ENCODE measurements at places on chromosomes 6 and 20.
A peak's percentile ranks its signal among the peaks of the same experiment; 100 is the strongest.

DNA sequence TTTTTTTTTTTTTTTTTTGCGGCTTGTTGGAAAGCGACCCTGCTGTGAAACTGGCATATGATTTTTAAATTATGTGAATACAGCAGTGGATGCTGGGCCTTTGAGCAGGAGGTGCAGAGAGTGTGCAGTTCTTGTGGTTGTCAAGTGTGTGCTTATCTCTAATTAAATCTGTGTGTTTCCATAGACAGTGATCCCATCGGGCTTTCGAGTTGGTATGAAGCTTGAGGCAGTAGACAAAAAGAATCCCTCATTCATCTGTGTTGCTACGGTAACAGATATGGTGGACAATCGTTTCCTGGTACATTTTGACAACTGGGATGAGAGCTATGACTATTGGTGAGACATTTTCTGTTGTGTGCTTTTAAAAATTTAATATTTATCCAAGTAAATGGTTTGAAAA is 52.4 kb downstream of the L3MBTL3 start:
- no peak for DNase-seq

DNA sequence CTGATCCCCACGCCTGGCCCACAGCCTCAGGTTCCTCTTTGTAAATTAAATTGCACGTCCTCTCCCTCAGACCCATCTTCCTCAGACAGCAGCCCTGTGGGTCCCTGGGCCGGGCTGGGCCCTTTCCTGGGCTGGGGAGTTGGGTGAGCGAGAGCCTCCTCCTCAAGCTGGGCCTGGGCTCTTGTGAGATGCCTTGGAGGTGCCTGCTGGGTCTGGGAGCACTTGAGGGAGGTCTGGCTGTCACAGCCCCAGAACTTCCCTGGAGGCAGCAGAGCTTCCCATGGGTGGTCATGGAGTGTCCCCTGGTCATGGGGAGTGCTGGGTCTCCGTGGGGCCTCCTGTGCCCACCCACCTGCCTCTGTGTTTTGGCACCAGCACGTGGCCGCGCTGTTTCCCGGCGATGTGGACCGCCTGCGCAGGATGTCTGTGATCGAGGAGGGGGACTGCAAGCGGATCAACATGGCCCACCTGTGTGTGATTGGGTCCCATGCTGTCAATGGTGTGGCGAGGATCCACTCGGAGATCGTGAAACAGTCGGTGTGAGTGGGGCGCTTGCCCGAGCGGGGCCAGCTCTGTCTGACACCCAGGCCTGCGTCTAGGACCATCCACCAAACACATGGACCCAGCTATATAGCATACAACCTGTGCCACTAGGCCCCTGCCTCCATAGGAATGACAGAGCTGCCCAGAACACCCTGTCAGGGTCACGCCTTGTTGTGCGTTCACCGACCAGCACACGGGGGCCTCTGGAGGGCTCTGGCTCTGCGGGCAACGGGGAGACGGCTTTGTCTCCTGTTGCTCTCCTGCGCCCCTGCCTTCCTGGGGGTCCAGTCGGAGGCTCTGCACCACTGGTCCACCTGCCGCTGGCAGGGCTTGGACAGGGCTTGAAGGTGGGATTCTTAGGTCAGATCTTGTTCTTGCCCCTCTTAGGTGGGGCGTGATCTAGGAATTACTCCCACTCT is 33.0 kb downstream of the PYGB start:
- no peak for DNase-seq

- no peak for DNase-seq
Observed at GRCh38 chr6:109322825-109323224, 59.4 kb downstream of the CD164 start.

- peak; percentile 63 for DNase-seq
Observed at GRCh38 chr6:159760602-159761057, 1.2 kb upstream of the ACAT2 start.

DNA sequence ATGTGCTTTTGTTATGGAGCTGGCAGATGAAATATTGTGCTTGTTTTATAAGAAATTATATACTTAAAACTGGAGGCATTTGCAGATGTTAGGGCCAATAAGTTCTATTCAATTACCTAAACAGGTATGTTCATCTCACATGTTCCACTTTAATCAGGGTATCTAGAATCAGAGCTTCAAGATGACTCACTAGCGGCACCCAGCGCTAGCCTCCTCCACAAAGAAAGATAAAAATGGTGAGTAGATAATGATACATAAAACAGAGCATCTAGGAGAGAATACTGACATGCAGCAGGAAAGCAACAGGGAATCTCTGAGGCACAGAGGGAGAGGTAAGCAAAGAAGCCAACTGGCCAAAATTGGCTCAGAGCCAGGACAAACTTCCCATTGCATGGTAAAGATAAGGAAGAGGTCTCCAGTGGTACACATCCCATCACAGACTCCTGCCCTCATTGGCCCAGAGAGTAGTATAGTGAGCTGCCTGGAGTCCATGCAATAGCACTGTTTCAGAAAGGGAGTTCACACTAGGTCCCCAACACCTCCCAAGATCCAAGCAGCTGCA is 200.7 kb upstream of the SPTLC3 start:
- DNase-seq, result no peak

- peak; percentile 90 for DNase-seq
Observed at GRCh38 chr6:26195376-26195923, 108.2 kb downstream of the HFE start.

- DNase-seq, result no peak
Observed at GRCh38 chr6:5247201-5247600, 13.5 kb downstream of the LYRM4 start.

DNA sequence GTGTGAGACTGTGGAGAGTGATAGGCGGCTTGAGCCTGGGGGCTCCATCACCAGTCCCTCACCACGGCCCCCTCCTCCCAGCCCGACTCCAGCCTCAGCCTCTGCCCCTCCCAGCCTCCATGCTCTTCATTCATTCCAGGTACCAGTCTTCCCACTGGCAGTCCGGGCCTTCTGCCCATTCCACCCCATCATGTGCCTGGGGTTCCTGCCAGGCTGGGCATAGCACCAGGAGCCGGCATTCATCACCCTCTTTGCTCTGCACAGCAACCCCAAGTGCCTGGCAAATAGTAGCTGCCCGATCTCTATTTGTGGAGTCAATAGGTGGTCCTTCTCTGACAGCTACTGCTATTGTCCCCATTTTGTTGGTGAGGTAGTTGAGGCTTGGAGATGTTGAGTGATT is 39.6 kb upstream of the GTSF1L start:
- DNase-seq, result no peak

GRCh38 chr6:27883136-27883535 is 29.1 kb downstream of the OR2B2 start:
- DNase-seq, result no peak

DNA sequence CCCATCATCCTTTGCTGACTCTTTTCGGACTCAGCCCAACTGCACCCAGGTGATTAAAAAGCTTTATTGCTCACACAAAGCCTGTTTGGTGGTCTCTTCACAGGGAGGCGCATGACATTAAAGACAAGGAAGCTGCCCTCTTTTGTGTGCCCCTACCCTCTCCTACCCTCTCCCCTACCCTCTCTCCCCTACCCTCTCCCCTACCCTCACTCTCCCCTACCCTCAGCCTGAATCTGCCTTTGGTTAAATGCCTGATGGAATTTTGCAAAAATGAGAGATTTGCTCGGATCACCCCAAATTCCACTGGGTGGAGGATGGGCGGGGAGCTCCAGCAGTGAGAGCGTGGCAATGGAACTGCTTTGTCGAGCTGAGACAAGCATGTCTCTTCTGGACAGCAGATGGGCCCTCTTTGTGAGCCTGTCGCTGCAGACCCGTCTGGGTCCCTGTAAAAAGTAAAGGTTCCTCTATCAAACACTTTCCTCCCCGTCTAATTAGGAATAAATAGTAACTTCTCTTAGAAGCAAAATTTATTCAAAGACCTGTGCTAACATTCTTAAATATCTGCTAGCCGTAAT is 76.4 kb upstream of the MLN start:
- DNase-seq, result no peak

DNA sequence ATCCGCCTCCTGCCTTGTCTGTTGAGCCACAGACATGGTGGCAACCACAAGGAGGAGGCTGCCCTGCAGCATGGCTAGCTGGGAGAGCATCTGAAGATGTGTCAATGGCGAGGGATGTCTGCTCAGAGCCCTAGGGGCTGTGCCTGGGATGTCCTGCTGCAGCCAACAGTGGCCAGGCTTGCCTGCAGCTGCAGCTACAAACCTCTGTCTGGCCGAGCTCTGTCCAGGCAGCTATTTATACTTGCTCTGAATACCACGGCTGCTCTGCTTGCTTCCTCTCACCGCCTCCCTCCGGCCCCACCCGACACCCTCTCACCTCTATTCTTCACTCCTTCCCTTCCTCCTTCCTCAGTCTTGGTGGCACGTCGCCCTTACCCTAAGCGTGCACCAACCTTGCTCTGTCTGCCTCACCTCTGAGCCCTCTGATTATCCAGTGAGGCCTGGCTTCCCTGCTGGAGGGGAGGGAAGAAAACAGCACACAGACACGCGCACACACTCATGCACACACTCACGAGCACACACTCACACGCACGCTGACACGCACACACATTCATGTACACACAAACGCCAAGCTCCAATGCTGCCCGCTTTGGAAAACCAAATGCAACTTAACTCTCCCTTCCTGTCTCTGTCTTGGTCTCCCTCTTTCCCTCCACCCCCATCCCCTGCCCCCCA is at the start of gene ANGPT4:
Gene ANGPT4 (minus strand): TSS at position 210 of the 675 bp plus-strand sequence. CDS start 120 bp downstream, at position 90.
- peak; percentile 5 for DNase-seq

DNA sequence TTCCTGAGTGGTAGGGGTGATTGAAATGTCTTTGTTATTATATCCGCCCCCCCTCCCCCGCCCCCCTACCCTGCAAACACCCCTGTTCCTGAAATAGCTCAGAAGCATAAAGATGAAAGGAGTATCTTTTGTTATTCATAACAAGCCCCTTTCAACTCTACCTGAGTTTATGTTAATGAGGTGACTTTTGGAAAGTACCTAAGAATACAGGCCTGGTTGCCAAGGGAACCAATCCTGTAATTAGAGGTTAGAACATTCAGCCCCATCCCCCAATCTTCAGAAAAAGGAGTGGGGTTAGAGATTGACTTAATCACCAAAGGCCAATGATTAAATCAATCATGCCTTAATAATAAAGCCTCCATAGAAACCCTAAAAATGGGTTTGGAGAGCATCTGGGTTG is 979.2 kb upstream of the GJE1 start:
- no peak for DNase-seq

GRCh38 chr6:160795721-160796120 is 93.7 kb downstream of the PLG start:
- no peak for DNase-seq

GRCh38 chr20:20521736-20522135 is 153.8 kb downstream of the INSM1 start:
- no peak for DNase-seq

DNA sequence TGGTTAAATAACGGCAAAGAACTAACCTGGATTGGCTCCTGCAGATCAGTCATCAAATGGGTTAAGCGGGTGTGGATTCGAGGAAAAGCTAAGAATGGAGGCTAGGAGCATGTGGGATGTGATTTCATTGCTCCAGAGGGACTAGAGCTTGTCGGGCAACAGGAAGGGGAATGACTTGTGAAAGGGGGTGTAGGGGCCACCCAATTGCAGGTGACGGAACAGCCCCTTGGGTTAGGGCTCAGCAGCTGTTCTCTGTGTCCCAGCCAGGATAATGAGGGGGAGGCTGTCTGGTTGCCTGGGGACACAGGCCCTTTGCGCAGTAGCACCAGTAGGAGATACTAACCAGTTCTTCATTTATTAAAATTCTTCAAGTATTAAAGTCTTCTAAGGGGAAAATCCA is 25.0 kb upstream of the MRPS18A start:
- DNase-seq, result no peak

DNA sequence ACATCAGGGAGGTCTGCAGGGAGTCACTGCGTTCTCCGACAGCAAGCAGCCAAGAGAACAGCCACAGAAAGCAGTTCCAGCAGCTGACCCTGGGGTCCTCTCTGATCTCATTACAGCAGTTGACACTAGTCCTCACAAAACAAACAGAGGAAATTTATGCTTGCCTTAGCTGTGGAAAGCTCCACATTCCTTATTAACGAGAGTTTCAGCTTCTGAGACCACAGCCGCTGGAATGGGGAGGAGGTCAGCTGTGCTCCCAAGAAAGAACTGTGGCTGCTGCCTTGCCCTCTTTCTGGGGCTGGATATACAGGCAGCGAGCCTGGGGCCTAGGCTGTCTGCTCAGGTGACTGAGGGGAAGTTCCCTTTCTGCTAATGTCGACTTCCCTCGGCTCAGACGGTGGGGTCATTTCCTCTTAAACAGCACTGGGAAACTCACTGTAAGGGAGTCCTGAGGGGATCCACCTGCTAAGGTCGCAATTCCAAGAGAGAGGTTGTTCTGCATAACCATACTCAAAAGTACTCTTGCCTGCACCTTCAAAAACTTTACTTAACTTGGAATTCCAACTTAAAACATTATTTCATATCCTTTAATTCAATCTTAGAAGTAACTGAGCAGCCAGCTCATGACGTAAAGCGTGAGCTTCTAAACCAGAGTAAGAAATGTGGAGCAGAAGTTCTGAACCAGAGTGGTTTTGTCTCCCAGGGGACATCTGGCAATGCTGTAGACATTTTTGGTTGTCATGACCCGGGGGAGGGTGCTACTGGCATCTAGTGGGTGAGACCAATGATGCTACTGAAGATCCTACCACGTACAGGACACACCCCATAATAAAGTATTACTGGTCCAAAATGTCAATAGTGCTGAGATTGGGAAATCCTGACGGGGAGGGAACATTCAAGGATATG is 80.3 kb downstream of the BACH2 start:
- peak; percentile 7 for DNase-seq

GRCh38 chr6:100177956-100178355 is 183.9 kb upstream of the MCHR2 start:
- peak; percentile 34 for DNase-seq

DNA sequence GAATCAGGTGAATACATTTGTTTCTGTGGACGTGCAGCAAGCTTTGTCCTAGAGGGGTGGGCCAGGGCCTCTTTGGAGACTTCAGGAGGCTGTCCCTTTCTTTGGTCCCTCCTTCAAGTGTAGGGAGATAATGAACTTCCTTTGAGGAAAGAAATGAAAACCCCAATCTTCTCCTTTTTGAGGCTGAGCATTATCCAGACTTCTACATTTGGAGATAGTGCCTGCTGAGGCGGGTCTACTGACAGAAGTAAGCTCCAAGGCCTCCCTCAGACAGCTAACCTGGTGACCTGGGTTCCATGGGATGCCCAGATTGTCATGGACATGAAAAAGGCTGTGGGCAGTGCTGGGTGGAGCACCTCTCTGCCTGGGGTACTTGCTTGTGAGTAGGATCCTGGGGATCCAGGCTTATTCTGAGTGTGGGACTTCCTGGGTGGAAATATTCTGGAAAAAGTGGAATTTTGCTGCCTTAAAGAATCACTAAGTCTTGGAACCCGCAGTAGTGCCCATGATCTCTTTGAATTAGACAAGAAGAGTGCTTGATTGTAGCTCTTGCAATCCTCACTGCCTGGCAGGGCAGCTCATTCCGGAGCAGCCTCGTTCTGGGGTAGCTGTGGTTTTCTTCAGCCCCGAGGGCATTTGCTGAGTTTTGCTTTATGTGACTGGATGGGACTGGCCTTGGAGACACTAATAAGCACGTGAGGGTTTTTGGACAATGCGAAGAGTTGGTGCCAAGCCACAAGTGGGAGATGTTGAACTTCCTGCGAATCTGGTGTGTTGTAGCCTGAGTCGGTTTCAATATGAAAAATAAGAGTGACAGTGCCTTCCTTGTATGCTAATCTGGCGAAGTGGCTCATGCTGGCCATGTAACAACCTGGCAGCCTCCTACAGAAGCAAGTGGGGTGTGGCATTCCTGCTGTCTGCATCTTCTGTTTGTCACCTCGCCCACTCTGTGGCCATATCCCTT is 28.1 kb downstream of the SNRNP48 start:
- peak; percentile 88 for DNase-seq

- DNase-seq, result no peak
Observed at GRCh38 chr6:138155443-138155842, 6.3 kb upstream of the ARFGEF3 start.
